ENCODE measurements at places on chromosomes 3 and 15.

- DNase-seq: no peak
Observed at GRCh38 chr15:40928821-40929659, at the start of gene DLL4. DLL4 (plus strand) TSS chr15:40929340; CDS start chr15:40929669, 329 bp downstream.

- DNase-seq: no peak
Observed at GRCh38 chr3:177358977-177359592, 161.8 kb upstream of the TBL1XR1 start.

DNA sequence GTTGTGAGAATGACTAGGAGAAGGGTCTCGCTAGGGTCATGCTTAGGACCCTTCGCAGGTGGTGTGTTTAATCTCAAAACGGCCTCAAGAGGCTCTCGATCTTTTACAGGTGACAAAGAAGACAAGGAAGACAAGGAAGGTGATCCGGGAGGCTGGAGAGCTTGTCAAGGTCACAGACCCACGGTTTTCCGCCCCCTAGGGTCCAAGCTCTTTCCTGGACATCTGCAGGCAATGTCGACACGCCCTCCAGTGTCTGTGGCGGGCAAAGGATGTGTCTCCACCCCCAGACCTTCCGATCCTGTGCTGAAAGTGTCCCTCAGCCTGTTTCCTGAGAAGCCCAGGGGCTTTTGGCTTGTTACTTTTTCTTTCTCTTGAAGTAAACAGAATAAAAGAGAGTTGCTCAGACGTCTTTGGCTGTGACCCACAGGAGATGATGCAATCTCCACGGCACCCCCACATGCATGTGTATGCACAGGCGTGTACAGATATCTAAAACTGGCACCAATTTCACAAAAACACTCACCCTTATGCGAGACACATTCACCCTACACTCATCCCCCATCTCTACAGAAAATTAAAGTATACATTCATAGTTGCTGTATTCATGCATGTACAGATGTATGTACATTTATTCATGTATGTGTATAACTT lies 108.8 kb downstream of the KLF13 start:
- no peak for DNase-seq

- no peak for DNase-seq
Observed at GRCh38 chr3:42247576-42248027, 18.4 kb downstream of the CCK start.

DNA sequence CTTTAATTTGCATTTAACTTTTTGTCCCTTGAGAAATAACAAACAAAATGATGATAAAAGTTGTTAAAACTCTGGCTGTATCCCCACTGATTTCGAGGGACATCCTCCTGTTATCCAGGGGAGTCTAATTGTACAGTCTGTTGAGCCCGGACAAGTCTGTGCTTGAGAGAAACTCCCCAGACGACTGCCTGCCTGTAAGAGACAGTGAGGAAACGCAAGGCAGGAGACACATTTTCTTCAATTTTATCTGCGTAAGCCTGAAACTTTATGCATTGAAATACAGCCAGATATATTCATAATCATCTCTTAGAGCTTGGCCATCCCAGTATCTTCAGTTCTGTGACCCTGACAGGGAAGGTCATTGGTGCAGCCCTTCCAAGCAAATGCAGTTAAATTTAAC lies 97.7 kb downstream of the ROBO2 start:
- no peak for DNase-seq

DNA sequence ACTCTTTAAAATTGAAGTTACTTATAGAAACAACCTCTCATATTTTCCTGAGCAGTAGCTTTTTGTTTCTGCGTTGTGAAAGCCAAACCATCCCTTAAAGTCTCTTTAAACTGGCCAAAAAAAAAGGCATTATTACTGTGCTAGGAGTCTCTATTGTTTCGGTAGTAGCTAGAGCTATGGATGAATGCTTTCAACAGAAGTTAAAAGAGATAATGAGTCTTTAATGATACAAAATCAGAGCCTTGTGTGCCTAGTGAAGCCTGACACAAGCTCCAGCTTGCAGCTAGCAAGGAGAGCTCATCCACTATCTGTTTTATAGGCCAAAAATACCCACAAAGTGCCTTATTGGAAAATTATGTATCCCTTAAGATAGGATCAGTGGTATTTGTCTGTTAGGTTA lies 360.4 kb upstream of the CDIN1 start:
- DNase-seq: no peak

- no peak for DNase-seq
Observed at GRCh38 chr15:96046620-96047240, 283.8 kb upstream of the NR2F2 start.

DNA sequence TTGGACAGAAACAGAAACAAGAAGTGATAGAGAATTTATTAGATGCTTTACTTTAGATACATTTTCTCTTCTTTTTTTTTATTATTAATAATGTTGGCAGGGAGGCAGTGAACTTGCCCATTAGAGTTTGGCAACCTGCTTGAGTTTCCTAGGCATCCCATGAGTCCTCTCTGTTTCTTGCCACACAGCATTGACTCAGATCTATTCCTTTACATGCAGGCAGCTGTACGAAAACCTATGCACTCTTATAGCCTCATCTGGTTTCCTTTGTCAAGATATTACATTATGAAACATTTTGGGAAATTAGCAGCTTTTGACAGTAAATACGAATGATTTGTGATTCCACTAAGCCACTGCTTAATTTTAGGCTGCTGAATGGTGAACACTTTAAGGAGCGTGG lies 23.3 kb downstream of the IL1RAP start:
- no peak for DNase-seq

GRCh38 chr3:87298111-87298718 lies 21.8 kb upstream of the POU1F1 start:
- no peak for DNase-seq

DNA sequence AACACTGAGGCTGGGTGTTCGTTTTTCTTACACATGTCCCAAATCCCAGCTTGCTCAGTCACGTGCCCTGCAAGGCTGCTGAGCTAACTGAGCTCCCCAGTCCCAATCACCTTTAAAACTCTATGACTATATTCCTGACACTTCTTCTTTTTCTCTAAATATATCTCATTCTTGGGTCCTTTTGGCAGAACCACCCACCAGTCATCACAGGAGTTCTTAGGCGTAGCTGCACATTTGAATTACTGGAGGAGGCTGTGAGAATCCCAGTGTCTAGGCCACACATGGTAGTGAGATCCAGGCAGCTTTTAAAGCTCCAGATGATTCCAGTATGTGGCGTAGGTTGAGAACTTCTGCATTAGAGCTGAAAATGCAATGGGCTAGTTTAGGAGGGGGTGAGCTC lies 66.3 kb downstream of the ST8SIA2 start:
- DNase-seq: no peak

DNA sequence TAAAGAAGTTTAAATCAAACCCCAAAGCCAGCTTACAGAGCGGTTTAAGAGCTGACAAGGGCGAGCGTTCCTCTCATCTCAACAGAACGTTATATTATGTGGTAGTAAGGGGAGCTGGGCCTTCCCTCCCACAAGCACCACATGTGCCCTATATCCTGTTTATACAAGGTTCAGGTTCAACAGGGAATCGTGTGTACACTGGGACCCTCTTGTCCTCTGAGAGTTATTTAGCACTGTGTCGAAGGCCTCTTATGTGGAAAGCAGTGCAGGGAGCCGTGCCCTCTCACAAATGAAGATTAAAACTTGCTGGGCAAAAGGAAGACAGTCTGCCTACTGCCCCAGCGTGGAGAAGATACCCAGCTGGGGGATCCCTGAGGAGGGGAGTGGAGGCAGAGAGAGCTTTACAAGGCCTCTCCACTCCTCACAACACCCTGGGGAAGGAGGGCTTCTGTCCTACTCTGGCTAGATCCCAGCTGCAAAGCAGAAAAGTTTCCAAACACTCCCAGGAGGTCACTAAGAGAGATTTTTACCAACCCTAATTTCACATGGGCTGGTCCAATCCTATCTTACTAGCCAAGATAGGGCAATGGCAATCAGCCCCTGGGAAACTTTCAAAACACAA lies 2.9 kb downstream of the TLE3 start:
- DNase-seq: no peak

DNA sequence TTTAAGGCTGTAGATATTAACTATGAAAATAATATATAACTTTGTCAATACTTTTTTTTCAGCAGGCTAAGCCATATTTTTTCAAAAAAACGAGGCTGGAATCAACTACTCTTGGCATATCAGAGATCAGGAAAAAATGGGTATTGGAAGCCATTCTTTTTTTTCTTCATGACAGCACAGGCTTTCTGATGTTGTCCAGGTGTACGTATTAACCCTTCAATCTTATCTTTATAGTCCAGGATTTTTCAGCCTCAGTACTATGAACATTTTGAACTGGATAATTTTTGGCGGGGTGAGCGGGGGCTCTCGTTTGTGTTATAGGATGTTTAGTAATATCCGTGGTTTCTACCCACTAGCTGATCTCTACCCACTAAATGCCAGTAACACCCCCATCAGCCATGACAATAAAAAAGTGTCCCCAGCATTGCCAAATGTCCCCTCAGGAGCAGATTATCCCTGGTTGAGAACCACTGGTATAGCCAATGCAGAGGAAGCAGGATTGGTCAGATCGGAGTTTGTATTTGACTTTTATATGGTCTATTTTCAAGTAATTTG lies 52.0 kb downstream of the PLCL2 start:
- DNase-seq: no peak

DNA sequence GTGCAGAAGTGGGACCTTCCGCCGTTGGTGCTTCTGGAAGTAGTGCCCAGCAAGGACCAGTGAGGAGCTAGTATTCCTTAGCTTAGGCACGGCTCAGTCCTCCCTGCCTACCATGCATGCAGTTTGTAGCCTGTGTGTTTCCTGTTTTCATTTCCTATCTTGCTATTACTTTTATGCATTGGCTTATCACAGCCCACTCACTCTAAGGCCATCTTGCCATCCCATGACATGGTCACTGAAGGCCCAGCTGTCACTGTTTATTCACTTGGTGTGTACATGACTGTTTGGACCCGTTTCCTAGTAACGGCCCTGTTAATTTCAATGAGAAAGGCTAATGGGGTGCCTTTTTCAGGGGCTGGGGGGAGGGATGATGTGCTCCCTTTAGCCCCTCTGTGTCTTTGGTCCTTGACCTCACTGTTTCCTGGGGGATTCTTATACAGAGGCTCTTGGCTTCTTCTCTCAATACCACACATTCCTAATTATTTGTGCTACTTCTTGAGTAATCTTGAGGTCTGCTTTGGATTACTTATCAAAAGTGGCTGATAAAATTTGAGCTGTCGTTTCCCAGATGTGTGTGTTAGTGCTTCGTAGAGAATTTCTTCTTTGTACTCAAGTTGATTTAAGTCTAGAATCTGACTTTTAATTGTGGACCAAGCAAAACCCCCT lies 24.5 kb upstream of the TRAK1 start:
- no peak for DNase-seq

DNA sequence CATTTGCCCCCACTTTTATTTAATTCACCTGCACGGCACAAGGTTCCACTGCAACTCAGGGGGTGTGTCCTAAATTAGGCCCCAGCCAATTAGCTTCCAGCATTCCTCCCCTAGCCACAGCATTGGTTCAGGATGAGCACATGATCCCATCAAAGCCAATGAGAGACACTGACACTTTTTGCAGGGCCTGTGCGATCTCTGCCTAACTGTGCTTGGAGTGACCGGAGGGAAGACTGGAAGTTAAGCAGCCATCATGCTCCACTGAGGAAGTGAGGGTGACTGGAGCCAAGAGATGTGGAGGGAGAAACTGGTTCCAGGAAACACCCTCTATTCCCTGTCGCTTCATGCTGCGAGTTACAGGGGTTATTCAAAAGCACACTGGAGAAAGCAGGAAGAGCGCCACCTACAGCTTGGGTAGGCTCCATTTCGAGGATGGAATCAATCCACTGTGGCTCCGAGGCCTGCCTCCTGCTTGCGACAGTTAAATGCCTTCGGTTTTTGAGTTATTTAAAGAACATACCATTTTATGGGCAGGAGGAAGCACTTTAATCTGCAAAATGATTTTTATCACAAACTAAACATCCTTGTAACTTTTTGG lies 122.2 kb upstream of the WNT5A start:
- no peak for DNase-seq

- no peak for DNase-seq
Observed at GRCh38 chr15:85964471-85964870, 115.2 kb upstream of the AGBL1 start.

- DNase-seq: no peak
Observed at GRCh38 chr3:90015688-90016356, 908.4 kb downstream of the EPHA3 start.

- DNase-seq: no peak
Observed at GRCh38 chr3:36164400-36164799, 215.9 kb upstream of the STAC start.

- DNase-seq: no peak
Observed at GRCh38 chr3:50612970-50613846, 1.6 kb upstream of the CISH start.

- no peak for DNase-seq
Observed at GRCh38 chr3:188152660-188153436, 1.1 kb upstream of the LPP start.

- no peak for DNase-seq
Observed at GRCh38 chr3:53938645-53939044, 47.0 kb upstream of the SELENOK start.

DNA sequence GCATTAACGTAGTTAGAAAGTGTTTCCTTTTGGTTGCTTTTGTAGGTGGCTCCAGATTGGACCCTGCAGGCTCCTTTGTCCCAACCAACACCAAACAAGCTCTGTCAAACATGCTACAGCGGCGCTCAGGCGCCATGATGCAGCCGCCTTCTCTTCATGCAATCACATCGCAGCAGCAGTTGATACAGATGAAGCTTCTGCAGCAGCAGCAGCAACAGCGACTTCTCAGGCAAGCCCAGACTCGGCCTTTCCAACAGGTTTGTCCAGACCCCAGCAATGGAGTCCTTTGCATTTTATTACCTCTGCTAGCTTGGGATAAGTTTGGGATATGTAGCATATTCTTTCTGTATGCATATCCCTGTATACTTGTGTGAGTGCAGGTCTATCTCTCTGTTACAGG lies 10.1 kb upstream of the P2RY12 start:
- DNase-seq: no peak

- DNase-seq: no peak
Observed at GRCh38 chr3:127760361-127760760, 62.0 kb downstream of the MGLL start.

DNA sequence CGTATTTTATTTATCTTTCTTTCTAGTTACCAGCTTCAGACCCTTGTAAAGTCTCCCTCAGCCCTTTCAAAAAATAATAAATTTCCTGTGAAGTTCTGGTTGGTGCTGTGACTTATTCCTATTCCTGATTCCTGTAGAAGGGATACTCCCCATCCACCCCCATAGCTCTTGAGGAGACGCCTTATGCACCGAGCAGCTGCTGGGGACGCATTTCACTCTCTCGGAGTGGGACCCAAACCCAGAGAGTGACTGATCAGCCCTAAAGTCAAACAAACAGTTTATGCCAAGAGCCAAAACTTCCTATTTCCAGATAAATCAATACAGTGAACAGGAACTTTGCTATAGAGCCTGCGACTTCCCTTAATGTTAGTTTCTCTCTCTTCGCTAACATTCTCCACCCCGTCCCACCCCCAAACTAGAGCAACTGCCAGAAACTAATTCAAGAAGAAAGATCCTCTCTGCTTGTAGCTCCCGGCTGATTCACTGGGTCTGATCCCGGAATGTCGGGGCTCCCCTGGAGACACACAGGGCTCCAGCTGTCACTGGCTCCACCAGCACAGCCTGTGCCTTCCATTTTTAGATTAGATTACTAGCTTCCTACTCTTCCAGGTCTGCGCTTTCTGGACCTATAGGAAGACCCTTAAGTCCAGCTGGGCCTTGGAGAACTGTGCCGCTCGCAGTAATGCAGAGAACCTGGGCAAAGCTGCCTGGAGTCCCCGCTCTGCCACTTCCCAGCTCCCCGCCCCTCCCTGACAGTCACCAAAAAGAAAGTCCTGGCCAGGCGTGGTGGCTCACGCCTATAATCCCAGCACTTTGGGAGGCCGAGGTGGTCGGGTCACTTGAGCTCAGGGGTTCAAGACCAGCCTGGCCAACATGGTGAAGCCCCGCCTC lies 45.2 kb downstream of the KLHL25 start:
- no peak for DNase-seq

Data from stimulated activated CD8-positive, alpha-beta memory T cell treated with anti-CD3 and anti-CD28 coated beads, Interleukin-15, amount 100 ng/mL, for 24 hours (primary cell).